CD8-positive, alpha-beta memory T cell (primary cell): ENCODE measurements at places on chromosomes 7 and 10.
A peak's percentile ranks its signal among the peaks of the same experiment; 100 is the strongest.

DNA sequence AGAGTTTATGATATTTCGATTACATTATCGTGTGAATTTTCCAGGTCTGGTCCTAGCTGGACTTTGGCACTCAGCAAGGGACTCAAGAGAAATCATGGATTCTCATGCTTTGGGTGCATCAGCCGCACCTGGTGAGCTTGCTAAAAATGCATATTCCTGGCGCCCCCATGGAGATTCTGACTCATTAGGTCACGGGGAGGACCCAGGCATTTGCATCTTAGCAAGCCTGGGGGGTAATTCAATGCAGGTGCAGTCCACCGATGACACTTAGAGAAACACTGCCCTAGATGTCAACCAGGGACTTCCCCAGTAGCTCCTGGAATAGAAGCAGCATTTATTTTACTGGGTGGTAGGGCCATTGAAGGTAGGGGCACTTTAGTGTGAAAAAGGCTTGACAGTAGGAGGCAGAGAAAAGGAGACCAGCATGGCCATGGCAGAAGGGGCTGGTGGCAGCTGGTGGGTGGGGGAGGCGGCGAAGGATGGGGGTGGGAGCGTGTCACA lies 29.9 kb upstream of the PDCD4 start:
- no peak for DNase-seq

DNA sequence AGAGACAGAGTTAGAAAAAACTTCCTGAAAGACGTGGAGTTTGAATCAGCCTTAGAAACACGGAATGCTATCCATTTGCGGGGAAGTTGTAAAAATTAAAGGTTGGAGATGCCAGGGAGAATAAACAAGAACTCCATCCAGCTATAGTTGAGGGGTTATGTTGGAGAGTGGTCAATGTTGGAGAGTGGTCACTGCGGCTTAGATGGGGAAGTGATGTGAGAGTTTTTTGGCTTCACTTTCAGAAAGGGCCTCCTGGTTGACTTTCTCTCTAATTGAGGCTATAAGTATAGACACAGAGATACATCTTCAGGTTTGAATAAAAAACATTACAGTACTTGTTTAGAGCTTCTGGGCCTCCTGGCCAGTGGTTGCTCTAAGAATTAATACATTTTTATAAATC lies 675 bp downstream of the CC2D2B start:
- DNase-seq = no peak

DNA sequence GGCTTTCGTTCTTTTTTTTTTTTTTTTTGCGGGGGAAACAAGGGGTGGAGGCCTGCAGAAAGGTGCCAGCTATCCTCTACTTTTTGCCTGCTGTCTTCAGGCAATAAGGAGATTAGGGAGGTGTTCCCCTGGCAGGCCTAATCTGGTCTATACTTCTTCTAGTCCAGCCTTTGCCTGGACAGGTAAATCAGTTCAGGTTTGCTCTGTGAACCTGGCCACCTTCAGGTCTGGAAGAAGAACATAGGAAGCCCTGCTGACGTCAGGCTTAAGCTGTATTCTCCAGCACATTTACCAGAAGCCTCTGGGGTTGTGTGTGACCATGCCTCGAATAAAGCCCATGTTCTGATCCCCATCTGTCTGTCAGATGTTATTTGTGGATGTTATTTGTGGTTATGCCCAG lies 115.4 kb downstream of the SDK1 start:
- no peak for DNase-seq

DNA sequence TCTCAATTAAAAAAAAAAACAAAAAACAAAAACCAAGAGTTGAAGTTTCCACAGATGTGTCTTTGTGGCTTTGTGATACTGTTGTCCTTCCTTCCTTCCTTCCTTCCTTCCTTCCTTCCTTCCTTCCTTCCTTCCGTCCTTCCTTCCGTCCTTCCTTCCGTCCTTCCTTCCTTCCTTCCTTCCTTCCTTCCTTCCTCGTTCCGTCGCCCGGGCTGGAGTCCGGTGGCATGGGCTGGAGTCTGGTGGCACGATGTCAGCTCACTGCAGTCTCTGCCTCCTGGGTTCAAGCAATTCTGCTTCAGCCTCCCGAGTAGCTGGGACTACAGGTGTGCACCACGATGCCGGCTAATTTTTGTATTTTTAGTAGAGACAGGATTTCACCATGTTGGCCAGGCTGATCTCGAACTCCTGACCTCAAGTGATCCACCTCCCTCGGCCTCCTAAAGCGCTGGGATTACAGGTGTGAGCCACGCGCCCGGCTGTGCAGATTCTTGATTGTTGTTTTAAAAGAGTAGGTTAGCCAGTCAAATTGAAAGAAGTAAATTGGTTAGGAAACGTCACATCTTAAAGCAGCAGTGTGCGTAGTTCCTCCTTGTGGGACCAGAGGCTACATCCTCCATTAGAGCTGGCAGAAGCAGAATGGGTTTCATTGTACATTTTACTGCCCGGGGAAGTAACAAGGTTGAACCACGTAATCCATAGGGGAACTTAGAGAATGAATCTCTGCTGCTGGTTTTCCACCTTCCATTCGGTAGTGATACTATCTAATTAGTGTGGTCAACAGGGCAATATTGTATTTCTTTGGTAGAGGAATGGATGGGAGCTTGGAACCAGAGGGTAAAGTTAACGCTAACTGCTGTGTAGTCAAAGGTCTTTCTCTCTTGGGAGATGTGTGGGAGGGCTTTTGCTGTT lies 20.6 kb downstream of the DNAJB6 start:
- DNase-seq = no peak

DNA sequence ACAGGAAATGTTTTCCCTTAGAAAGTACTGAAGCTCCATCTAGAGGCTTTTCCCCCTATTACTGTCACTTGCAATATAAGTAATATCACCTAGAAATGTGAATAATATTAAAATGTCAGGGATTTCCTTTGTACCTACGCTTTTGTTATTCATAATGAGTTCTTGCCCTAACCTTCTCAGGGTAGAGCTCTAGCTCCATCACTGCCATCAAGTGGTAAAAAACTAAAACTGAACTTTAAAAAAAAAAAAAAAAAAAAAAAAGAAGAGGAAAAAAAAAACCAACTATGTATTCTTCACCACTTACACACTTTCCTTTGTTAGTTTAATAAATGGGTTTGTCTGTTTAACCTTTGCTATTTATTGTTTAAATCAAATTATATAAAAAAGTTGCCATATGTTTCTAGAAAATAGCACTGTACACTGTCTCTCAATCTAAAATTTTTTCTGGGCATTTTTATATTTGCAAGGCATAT lies 49.9 kb downstream of the DNAJC1 start:
- peak; percentile 5 for DNase-seq

DNA sequence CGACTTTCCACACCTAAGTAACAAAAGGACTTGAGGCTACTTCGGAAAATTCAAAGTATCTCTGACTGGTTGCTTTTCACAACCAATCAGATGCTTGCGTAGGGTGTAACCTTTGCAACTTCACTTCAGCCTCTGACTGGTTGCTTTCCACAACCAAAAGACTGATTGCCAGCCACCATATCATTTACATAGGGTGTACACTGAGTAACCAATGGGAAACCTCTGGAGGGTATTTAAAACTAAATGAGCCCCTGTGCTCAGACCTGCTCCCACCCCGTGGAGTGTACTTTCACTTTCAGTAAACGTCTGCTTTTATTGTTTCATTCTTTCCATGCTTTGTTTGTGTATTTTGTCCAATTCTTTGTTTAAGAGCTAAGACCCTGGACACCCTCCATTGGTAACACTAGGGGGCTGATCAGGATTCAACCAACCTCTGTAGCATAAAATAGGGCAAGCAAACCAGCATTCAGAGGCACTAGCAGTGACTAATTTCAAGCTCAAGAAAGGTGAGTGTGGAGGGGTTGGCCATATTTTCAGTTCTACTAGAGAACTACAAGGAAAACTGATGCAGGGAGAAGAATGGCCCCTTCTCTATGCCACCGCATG lies 390.8 kb downstream of the POM121L12 start:
- no peak for DNase-seq

DNA sequence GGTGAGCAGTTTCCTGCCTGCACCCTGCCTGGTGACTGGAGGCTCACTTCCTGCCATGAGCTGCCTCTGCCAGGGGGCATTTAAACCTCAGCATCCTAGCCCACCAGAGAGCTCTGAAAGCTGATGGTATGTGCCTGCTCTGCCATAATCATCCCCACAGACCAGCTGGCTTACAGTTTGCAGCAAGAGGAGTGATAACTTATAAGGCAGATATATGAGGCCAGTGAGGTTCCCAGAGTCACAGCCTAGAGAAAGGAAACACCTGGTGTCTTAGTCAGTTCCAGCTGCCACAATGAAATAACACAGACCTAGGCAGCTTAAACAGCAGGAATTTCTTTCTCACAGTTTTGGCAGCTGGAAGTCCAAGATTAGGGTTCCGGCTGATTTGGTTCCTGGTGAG lies 232.0 kb downstream of the PAXIP1 start:
- no peak for DNase-seq

DNA sequence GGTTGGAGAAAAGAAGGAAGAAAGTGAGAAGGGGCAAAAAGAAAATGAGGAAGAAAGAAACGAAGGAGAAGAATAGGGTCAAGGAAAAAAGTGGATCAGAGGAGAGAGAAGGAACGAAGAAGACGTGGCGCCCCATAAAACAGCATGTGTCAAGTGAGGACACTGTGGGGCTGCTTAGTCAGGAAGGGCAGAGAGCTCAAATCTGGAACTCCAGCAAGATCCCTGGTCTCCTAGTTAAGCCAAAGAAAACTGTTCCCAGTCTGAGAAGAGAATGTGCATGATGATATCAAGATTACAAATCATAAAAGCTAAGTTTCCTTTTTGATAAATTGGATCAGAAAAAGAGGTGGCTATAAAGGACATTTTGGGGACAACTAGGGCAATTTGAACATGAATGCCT lies 33.0 kb downstream of the CREB3L2 start:
- no peak for DNase-seq

DNA sequence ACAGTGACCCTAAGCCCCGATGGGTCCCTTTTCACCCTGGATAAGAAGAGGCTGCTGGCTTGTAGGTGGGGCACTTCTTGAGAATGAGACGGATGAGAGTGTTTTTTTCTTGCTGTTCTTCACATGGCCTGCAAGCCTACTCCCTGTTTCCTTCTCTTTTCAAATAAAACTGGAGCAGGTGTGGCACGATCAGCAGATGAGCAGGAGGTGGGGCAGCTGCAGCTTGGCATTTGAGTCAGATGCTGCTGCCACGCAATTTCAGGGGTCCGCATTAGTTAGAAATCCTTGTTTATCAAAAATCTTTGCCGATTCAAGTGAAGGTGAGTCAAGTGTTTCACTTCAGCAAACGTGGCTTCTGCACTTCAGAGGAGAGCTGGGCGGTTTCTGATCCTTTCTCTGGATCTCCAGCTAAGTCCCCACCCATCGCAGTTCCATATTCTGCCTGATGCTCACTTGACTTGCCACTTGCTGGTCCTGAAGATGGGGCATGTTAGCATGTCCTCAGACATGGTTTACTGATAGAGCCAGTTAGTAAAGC lies 20.8 kb downstream of the WDFY4 start:
- no peak for DNase-seq

DNA sequence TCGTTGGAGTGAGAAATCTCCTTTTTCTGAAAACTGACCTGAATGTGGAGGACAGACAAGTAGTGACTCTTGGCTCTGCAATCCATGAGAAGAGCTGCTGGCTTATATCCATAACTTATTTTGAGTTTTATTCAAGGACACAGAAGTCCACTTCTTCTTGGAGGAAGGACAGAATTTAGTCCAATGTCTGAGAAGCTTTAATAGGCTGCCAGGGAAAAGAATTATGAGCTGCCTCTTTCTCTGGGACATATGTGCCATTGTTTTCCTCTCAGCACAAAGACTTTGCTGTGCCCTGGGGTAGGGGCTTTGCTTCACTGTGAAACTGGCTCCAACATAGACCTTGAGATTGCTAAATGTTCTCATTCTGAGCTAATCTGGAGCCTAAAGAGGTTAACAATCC lies 20.5 kb upstream of the AOC1 start:
- no peak for DNase-seq

DNA sequence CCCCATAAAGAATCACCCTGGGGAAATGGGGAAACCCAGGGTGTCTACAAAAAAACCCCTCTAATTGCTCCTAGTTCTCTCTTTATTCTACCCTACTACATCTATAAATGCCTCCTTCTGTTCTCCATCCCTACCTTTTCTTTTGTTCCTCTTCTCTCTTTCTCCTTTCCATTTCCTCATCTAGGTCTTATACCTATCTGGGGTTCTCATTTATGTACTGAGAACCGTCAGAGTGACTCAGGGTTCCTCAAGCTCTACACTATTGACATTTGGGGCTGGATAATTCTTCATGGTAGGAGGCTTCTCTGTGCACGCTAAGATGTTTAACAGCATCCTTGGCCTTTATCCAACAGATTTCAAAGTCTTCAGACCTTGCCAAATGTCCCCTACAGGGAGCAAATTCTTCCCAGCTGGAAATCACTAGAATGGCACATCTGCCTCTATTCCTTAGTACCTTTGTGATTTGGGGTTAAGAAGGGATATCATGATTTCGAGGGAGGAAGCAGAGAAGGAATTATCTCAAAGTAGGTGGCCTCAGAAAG lies 137.4 kb upstream of the PTN start:
- DNase-seq = no peak

DNA sequence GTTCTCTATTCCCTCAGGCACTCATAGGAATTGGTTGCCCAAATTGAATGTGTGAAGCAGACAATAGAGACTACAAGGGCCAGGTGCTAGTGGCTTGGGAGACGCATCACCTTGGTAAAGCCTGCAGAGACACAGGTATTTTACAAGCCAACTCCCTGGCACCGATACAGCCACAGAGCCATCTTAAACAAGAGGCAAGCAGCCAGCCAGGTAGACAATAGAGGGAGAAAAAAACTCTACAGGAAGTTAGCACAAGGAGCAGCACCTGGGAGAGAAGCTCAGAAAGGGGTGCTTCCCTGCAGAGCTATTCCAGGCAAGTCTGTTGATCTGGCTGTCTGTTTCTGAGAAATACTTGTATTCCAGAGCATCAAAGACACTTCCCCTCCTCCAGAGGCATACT lies 43.0 kb upstream of the CDK1 start:
- DNase-seq = no peak

DNA sequence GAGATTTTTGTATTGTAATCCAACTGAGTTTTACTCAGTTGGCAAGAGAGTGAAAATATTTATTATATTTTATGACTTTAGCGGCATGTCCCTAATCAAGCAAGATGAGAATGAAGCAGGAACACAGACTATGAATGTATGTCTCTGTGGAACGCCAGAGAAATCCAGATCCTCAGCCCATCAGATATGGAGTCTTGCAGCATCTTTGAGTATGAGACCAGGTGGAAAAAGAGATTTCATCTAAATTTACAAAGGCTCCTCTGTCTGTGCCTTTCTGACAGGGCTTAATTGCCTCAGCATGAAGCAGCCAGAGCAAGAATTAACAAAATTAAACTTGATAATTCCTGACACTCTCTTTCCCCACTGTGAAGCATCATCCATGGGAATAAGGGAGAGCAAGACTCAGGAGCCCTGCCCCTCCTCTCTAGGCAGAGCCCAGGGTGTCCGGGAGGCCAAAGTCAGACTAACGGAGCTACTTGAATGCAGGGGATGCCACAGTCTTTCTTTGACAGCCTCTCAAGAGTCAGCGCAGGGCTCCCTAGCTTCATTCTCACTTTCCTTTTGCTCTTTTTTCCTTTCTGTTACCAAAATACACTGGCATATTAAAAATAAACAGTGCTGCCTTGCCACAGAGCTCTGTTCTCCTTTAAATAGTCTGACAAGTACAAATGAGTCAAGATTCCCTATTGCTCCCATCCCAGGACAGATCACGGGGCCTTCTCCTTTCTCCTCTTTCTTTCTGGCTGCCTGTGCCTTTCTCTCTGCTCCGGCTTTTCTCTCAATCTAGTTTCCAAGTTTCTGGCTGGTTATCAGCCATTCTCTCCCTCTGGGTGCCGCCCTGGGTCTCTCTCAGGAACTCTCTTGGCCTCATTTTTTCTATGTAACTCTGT lies 132.2 kb upstream of the INHBA start:
- DNase-seq = no peak

- DNase-seq = no peak
Measured at GRCh38 chr10:11678074-11678793, 63.9 kb upstream of the ECHDC3 start.

- no peak for DNase-seq
Measured at GRCh38 chr10:33376476-33376875, 42.0 kb upstream of the NRP1 start.
